ENCODE measurements at places on chromosomes 7 and 10. TPM values are rescaled to one million over a fixed set of nuclear protein-coding genes. Genes with fewer than 3 reads are reported as not detected.

DNA sequence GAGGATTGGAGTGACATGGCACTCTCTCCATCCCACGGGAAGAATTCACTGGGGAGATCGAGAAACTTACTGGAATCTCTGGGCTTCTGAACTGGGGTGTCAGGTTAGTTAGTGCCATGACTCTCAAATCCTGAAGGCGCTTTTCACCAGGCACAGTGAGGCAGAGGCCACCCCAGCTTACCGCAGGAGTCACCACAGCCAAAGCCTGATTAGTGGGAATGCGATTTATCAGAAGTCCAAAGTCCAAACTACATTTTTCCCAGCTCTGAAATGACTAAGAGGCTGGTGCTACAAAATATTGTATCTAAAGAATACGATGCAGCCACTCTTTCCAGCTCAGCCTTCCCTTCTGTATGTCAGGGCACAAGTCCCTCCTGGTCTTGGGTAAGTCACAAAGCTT, 334.8 kb upstream of the SHH start:
- DNase-seq = no peak

DNA sequence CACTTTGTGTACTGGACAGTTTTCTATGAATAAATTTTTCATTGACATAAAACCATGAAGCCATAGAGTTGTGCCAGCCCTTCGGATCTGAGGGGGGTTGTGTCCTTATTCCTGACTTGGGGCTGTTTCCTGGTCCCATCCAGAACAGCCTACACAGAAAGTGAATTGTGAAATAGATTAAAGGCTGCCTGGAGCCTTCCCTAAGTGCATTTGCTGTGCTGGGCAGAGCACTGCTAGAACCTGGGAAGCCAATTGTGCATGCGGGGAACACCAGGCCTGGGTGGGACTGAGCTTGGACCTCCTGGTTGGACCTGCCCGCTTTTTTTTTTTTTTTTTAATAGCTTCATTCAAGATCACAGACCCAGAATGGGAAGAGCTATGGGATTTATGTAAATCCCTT, 238.9 kb downstream of the ARHGAP21 start:
- no peak for DNase-seq

The HOXA1 gene
- total RNA-seq = 0.24 TPM

The CDHR3 gene
- total RNA-seq = 0.38 TPM

The PRR15 gene
- not detected for total RNA-seq

The TAC1 gene
- 0.72 TPM for total RNA-seq

All from activated naive CD8-positive, alpha-beta T cell treated with anti-CD3 and anti-CD28 coated beads for 36 hours (primary cell).